ENCODE measurements at places on chromosomes 2 and 18. TPM values are rescaled to one million over a fixed set of nuclear protein-coding genes. Genes with fewer than 3 reads are reported as not detected.

DNA sequence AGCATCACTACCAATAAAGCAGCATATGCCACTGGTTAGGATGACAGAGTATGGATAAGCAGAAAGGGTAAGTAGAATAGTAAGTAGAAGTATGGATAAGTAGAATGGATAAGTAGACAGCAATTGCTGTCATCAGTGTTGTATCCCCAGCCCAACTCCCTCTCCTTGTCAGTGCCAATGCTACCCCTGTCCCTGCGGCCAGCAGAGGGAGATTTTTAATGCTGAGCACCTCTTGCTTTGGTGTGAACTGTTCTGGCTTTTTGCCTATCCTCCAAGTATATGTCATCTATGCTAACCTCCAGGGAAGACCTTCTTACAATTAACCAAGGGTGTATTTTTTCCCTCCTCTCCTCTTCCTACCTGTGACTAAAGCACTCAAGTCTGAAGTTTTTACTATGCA is 136.7 kb upstream of the SPHKAP start:
- no peak for DNase-seq

DNA sequence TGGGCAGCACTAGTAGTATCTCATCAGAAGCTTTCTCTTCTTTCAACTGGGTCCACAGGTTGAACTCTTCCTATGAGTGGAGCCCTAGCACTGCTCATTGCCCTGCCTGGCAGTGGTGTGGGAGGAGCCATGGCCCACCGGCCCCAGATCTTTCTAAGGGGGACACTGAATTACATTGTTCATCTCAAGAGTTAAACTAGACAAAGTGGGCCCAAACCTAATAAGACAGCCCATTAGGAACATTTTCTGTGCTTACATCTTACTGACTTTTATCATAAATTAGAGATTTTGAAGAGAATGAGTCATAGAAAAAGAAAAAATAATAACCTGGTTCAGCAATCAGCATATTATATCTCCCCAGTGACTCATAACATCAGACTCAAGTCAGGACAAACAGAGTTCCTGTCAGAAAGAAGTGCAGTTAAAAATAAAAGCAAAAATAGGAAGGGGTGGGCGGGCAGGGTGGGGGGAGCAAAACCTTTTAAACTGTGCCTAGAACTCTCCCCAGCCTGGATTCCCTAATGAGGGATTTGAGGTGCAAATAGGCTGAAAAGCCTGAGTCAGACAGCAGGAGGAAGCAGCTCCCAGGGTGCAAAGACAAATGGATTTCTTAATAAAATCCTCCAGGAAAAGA is 161.6 kb upstream of the TRIB2 start:
- DNase-seq = no peak

- no peak for DNase-seq
These were observed 1.0 kb upstream of the ZC3H8 start for GRCh38 chr2:112255875-112256274.

DNA sequence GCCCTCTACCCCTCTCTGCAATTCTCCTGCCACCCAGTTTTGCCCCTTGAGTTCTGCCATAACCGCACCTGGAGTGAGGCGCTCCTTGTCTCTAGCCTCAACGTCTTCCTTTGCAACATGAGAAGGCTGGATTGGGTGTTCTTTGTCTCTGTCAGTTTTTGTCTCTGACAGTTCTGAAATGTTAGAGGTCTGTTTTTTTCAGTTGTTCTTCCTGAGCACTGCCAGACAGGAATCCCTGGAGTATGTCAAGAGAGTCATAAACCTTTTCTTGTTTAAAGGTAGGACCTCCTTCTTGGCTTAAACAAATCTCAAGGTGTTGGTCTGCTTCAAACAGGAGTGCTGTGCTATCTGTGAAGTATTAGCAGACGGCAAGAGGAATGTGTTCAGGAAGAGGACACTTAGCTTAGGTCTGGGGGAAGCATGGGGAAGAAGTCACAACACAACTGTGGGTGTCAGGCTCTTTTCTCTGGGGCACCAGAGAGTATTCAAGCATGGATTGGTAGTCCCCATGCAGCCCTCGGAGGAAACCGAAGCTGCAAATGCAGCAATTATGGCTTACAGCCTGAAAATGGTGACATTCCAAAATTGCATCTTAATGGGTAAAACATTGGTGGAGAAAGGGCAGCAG is 32.3 kb downstream of the AFF3 start:
- DNase-seq = peak; percentile 78

GRCh38 chr2:168431301-168432024 is 24.6 kb upstream of the CERS6 start:
- no peak for DNase-seq

DNA sequence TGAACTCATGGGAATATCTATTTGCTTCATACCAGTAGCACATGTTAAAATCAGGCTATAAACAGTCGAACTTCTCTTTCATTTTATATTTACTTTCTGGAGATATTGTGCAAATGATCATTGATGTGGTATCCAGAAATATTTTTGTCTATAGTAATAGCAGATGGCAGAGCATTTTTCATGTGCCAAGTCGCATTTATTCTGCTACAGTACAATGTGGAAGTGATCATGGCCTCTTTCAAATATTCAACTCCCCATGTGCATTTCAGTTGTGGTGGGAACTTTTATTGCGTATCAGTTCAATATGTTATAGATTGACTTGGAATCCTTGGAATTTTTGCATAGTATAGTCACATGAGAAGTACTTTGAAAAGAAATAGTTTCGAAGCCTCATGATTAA is 57.4 kb downstream of the RHBDD1 start:
- DNase-seq = no peak

GRCh38 chr2:120764492-120764891 is 28.8 kb downstream of the GLI2 start:
- DNase-seq = no peak

DNA sequence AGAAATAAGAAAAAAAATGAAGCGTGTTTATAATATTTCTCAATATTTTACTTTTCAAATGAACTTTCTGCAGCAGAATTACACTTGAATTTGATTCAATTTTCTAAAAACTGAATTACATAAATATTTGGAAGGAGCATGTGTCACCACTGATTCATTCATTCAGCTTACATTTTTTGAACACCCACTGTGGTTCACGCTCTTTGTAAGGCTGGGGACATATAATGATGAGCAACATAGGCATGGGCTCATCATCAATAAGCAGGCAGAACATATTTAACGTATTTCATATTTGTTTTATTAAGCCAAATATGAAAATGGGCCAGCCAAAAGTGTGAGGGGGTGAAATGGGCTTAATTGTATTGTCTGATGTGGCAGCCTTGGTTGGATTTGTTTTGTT is 209.1 kb downstream of the CTNNA2 start:
- no peak for DNase-seq

- DNase-seq = peak; percentile 82
These were observed 5.6 kb upstream of the SMIM21 start for GRCh38 chr18:75433098-75433497.

DNA sequence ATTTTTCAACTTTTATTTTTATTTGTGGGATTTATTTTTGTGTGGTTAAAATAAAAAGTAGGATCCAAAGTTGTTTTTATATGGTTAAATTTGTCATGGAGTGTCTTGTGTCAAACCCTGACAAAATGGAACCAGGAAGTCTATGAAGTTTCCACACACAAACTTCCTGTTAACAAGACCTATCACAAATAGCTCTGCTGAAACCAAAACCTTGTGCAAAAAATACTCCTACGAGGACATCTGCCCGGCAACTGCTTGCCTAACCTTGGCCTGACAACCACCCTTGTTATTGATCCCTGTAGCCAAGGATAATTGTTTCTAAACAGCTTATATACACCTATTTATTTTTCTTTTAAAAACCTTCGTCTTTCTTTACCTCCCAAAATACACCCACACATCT is 389.6 kb downstream of the TRIB2 start:
- DNase-seq = no peak

GRCh38 chr2:73088211-73088610 is 16.7 kb upstream of the SFXN5 start:
- DNase-seq = no peak

GRCh38 chr2:44444881-44445280 is 83.1 kb downstream of the CAMKMT start:
- DNase-seq = no peak

DNA sequence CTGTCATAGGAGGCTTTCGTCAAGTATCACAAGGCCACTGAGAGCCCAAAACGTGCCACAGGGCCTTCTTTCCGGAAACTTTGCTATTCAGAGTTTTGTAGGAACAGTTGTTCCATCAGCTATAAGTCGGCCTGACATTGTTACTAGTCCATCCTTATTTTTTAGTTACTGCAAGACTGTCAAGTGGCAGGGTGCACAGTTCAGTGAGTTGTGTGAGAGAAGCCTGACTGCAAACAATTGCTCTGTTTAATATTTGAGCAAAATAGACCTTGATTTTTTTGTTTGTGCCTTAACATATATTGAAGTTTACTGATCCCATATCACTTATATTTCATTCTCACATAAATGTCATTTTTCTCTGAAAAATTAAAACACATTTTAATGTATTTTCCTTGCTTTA is 110.1 kb downstream of the GALNT1 start:
- no peak for DNase-seq

DNA sequence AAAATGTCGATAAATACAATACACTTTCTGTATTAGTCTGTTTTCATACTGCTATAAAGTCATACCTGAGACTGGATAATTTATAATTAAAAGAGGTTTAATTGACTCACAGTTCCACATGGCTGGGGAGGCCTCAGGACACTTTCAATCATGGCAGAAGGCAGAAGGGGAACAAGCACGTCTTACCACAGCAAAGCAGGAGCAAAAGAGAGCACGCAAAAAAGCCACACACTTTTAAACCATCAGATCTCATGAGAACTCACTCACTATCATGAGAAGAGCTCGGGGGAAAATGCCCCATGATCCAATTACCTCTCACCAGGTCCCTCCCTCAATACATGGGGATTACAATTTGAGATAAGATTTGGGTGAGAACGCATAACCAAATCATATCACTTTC is 256.7 kb downstream of the ANAPC1 start:
- no peak for DNase-seq

GRCh38 chr2:58925676-58926081 is 684.6 kb upstream of the FANCL start:
- no peak for DNase-seq

- DNase-seq = no peak
These were observed 101.7 kb upstream of the ZFP36L2 start for GRCh38 chr2:43328133-43328532.

- DNase-seq = no peak
These were observed 173.8 kb upstream of the HDAC4 start for GRCh38 chr2:239574434-239575156.

GRCh38 chr18:26549263-26550094 is 1.1 kb upstream of the KCTD1 start:
- DNase-seq = no peak

GRCh38 chr18:76373297-76373696 is 121.7 kb downstream of the ZNF516 start:
- DNase-seq = no peak

GRCh38 chr2:189719571-189719970 is 43.0 kb downstream of the OSGEPL1 start:
- no peak for DNase-seq

The LRRTM4 gene
- total RNA-seq = 0.17 TPM

The CRYBA2 gene
- total RNA-seq = not detected

The BOK gene
- 55.8 TPM for total RNA-seq

The ALLC gene
- total RNA-seq = not detected

The CCDC74B gene
- total RNA-seq = 4.9 TPM

The ABCG8 gene
- total RNA-seq = not detected

The KCNJ3 gene
- total RNA-seq = 5.2 TPM

The NCKAP5 gene
- 1.8 TPM for total RNA-seq

The TUBA4A gene
- total RNA-seq = 44.2 TPM

The LDLRAD4 gene
- total RNA-seq = 20.4 TPM

The ASB3 gene
- total RNA-seq = 15.0 TPM

The DNER gene
- 4.2 TPM for total RNA-seq

The OR6B2 gene
- total RNA-seq = not detected

The RAX gene
- total RNA-seq = not detected

The SPR gene
- 43.6 TPM for total RNA-seq

The CROCC2 gene
- not detected for total RNA-seq
